Lower leg skin (tissue), 4 donors: ENCODE measurements at places on chromosomes 3 and 15. TPM values are rescaled to one million over a fixed set of nuclear protein-coding genes. Genes with fewer than 3 reads are reported as not detected.

DNA sequence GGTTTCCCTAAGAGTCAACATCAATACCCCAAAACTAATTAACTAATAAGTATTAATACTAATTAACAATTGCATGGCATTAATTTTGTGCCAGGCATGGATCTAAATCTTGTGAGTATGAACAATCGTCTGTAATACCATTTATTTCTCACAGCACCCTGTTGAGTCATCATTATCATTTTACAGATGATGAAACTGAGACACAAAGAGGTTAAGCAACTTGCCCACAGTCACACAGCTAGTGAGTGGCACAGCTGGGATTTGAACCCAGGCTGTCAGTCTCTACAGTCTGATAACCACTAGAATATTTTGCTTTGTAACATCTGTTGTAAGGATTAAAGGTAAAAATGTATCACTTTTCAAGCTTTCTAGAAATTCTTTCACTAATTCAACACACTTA, 423.4 kb upstream of the WNT5A start:
- no peak for DNase-seq

GRCh38 chr3:49028298-49028672, 913 bp downstream of the IMPDH2 start:
- no peak for DNase-seq

GRCh38 chr15:63465104-63465503, 39.3 kb upstream of the USP3 start:
- no peak for DNase-seq

DNA sequence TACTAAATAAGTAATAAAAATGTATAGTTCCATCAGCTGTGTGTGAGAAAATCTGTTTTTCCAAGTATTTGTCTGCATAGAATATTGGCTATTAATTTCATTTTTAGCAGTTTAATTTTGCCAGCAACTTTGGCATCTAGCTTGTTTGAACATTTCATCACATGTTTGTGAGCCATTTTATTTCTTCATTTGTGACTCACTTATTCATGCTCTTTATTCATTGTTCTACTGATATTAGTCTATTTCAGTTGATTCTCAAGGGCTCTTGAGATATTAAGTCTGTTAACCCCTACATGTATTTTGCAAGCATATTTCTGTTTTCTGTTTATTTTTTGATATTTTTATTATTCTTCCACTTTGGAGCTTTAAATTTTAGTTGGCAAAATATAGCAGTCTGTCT, 74.0 kb upstream of the PHLDB2 start:
- no peak for DNase-seq

The TMCO5A gene
- not detected for total RNA-seq
